ENCODE measurements at places on chromosomes 11 and 22.

- no peak for DNase-seq
Observed at GRCh38 chr11:92886243-92886905, 83.1 kb upstream of the MTNR1B start.

- DNase-seq: no peak
Observed at GRCh38 chr11:134939905-134940304, 527.9 kb upstream of the B3GAT1 start.

GRCh38 chr11:72678524-72678923 lies 4.3 kb upstream of the PDE2A start:
- no peak for DNase-seq

DNA sequence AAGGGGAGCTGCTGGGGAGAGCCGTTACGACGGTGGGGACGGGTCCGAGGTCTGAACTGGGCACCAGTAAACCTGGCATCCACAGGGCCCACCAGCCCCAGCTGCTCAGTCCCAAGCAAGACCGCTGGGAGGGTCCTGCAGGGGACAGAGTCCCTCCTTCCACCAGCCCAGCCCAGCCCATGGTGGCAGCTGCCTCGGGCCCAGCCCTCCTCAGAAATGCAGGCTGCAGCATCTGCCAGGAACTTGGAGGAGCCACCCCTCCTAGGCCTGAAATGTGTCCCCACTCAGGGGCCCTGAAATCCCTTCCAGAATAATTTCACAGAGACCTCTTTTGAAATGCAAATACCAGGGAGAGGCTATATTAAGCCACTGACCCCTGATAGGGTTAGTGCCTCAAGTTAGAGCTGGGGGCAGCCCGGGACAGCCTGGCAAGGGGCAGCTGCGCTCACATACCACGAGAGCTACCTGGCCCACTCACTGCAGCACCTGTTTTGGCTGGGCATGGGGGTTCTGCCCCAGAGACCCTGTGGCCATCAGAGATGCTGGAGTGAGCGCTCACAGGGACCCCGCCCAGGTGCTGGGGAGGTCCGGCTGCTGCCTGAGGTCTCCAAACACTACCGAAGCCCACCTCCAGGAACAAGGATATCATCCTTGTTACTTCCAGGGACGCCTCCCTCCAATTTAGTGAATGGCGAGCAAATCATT lies 53.1 kb downstream of the CELSR1 start:
- DNase-seq: no peak

GRCh38 chr11:73113426-73113825 lies 28.7 kb downstream of the FCHSD2 start:
- no peak for DNase-seq

DNA sequence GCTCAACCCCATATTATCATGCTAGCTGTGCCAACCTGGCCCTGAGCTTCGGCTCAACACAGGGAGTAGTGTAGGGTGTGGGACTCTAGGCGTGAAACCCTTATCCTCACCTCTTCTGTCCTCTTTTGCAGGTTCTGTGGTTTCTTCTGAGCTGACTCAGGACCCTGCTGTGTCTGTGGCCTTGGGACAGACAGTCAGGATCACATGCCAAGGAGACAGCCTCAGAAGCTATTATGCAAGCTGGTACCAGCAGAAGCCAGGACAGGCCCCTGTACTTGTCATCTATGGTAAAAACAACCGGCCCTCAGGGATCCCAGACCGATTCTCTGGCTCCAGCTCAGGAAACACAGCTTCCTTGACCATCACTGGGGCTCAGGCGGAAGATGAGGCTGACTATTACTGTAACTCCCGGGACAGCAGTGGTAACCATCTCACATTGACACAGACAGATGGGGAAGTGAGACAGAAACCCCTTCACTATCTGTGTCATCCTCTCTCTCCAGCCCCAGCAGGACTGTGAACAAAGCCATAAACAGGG lies 76.4 kb downstream of the GGTLC2 start:
- no peak for DNase-seq

DNA sequence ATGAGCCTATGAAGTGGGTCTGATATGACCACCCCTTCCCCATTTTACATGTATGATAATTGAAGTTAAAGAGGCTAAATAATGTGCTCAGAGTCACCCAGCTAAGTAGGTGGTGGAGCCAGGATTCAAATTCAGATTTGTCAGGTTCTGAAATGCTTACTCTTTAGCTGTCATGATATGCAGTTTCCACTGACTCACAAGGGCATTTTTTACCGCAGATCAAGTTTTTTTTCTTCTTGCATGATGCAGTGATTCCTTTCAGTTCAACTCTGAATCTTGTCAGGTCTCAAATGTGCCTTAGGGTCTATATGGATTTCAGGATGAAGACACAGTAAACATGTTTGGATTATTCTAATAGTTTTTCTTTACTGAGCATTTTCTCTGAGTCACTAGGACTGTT lies 12.6 kb upstream of the TRIM44 start:
- DNase-seq: no peak

GRCh38 chr11:64268893-64269539 lies 15.4 kb downstream of the BAD start:
- no peak for DNase-seq

GRCh38 chr11:92738276-92738675 lies 231.2 kb upstream of the MTNR1B start:
- DNase-seq: no peak

DNA sequence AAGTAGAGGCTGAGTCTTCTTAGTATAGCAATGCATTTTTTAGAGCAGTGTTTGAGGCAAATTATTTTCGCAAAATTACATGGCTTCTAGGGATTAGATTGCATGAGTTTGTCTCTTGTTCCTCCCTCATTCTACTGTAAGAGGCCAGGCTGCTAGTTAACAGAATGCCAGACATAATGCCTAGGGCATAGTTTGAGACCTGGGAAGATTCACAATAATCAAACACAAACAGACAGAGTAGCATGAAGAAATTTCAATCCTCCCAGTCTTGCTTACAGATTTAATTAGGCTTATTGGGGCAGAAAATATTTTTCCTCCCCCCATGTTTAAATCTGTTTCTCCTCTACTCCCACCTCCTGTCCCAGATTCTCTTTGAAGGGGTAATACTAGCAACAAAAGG lies 48.3 kb downstream of the ARHGEF12 start:
- DNase-seq: no peak

DNA sequence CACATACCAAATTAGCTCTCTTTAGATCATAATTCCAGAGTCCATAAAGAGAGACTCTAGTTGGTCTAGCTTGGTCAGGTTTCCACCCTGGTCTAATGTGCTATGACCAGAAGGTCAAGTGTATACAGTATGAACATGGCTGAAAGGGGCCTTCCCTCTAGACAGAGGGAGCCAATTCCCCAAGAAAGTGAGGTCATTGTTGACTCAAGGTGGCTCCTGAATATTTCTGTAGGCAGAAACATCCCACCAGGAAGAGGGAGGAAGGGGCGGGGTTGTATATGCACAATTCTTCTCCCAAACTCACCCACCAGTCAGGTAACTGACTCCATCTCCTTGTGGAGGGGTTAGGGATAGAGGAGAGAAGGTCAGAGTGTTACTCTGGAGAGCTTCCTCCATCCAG lies 281.8 kb upstream of the PLET1 start:
- no peak for DNase-seq

DNA sequence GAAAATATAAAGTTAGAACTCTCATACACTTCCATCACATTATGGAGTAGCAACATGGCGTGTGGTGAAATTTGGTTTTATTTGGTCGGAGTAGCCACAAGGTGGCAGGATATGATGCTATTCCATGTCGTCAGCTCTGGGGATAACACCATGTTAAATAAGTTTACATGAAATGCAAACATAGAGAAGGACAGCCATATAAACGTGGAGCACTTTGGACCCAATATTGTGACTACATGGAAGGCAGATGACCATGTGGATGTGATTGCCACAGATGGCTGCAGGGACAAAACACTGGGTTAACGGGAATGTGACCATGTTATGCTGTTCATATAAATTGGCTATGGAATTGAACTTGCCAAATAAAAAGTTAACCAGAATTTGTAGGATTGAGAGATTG lies 21.0 kb downstream of the OR5M11 start:
- DNase-seq: no peak

GRCh38 chr11:131663405-131664200 lies 293.2 kb downstream of the NTM start:
- DNase-seq: no peak

DNA sequence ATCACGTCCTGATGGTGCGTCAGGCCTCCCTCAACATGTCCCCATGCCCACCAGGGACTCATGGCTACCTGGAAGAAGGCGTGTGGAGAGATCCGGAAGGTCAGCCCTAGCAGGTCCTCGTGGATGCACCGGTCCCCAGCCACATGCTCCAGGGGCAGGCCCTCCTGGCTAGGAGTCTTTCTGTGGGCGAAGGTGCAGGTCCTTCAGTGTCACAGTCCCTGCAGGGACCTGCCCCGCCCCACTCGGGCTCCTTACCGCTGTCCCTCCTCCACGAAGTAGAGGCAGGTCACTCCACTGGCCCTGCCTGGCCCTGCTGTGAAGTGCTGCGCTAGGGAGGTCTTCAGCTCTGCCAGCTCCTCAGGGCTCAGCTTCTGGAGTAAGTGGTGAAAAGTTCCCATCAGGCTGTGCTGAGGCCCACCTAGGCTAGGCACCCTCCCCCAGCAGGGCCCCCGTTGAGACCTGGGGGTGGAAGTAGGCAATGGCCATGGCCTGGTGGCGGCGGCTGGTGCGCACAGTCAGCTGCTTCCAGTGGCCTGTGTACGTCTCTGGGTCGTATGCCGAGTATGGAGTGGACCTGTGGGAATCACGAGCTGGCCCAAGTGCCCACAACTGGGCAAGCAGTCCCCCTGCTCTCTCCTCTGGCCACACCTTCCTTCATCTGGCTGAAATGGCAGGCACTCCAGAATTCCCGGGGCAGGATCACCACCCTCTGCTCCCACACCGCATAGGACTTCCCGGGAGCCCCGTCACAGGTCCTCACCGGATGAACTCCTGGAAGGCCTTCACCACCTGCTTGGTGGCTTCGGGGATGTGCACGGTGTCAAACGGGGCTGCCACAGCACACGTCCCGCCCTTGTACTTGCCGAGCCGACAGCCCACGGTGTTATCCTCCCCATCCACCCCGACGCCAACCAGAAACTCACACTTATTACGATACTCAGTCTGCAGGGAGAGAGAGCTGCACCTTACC lies 1.1 kb upstream of the RANBP1 start:
- DNase-seq: no peak

DNA sequence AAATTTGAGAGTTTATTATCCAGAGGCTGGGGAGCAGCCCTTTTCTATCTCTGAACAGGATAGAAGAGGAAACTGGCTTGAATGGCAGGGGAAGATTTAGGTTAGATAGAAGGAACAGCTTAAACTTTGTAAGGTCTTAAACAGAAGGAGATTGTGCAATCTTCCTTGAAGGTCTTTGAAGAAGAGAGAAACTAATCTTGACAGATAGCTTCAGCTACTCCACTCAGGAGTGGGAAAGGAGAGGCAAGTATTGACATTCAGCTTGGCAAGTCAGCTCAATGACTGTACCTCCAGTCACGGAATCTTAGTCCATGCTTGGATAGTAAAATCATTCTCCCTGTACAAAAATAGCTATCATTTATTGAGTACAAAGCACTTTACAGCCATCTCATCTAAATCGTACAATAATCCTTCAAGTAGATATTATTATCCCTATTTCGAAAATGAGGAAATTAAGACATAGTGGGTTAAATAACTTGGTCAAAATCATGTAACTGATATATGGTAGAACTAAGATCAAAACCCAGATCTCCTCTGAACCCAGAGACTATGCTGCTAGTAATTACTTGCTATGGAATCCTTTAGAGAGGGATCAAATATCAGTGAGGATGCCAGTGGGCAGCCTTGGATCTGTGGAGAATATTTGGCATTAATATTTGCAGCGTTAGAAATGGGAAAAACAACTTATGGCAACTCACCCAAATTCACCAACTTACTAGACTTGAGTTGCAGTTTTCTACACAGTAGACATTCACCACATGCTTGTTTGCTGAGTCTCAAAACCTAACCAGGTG lies 14.6 kb downstream of the C11orf97 start:
- DNase-seq: no peak

GRCh38 chr22:45544588-45545170 lies 42.0 kb downstream of the FBLN1 start:
- DNase-seq: no peak

GRCh38 chr11:95638501-95638900 lies 151.1 kb downstream of the FAM76B start:
- DNase-seq: no peak

- DNase-seq: no peak
Observed at GRCh38 chr22:49848690-49849160, 4.9 kb upstream of the ZBED4 start.

DNA sequence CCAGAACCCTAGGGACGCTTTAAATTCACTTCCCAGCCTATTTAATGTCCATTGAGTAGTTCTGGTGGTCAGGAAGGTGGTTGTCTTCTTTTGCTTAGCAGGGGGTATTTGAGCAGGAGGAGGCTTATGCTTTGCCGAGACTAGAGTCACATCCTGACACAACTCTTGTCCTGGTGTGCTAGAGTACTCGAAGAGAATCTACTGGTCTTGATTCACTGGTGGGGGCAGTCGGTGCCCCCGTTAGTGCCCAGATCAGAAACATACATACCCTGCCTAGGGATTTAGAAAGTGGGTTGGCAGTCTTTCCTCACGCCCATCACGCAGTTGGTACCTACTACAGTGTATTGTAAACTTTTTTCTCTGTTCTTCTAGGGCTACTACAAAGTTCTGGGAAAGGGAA lies 2.7 kb downstream of the RPL27A start:
- DNase-seq: no peak

DNA sequence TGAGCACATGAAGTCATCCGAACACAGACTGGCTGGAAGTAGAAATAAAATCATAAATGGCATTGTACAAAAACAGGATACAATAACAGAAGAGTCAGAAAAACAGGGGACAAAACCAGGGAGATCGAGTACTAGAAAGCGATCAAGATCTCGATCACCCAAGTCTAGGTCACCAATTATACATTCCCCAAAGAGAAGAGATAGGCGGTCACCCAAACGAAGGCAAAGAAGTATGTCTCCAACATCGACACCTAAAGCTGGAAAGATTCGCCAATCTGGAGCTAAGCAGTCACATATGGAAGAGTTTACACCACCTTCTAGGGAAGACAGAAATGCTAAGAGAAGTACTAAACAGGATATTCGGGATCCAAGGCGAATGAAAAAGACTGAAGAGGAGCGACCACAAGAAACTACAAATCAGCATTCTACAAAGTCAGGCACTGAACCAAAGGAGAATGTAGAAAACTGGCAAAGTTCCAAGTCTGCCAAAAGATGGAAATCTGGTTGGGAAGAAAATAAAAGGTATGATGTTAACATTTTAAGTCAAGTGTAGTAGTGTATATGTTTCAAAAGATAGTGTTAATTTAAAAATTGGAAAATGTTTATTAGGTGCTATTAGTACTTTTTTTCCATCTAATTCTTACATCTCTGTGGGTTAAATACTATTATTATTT lies 9.4 kb downstream of the PCF11 start:
- DNase-seq: no peak
